ENCODE measurements at places on chromosomes 7 and 10. TPM values are rescaled to one million over a fixed set of nuclear protein-coding genes. Genes with fewer than 3 reads are reported as not detected.

C7orf57 gene
- under 0.01 TPM for total RNA-seq

LIPF gene
- total RNA-seq = not detected

WDFY4 gene
- 0.36 TPM for total RNA-seq

LIPJ gene
- total RNA-seq = under 0.01 TPM

RARRES2 gene
- total RNA-seq = 26.1 TPM

OR2A42 gene
- not detected for total RNA-seq

SND1 gene
- 257 TPM for total RNA-seq

GRM8 gene
- not detected for total RNA-seq
